NCI-H1048 (cell line): ENCODE measurements at places on chromosomes 7 and 10.
A peak's percentile ranks its signal among the peaks of the same experiment; 100 is the strongest.

- DNase-seq = no peak
Measured at GRCh38 chr10:129525401-129525801, 58.4 kb downstream of the MGMT start.

DNA sequence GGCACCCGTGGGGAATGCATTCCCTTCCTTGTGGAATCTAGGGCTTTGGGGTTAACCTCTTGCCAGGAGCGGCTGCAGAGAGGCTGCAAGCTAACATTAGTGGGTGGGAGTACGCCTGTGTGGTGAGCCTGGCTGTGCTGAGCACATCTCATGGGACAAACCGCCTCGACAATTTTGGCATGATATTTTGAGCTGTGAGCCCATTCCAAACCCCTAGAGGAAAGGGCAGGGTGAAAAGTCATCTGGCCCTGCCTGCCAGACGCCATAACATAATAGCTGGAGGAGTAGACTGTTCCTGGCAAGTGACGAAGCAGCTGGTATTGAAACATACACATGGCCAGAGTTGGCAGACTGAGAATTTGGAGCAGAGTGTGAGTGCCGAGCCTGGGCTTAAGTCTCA is 110.0 kb downstream of the TACC2 start:
- DNase-seq = no peak

- no peak for DNase-seq
Measured at GRCh38 chr7:3120513-3120912, 76.8 kb upstream of the CARD11 start.

GRCh38 chr10:3323865-3324498 is 151.4 kb upstream of the PITRM1 start:
- DNase-seq = no peak

GRCh38 chr7:28926871-28927597 is 31.1 kb downstream of the TRIL start:
- DNase-seq = peak; percentile 31

DNA sequence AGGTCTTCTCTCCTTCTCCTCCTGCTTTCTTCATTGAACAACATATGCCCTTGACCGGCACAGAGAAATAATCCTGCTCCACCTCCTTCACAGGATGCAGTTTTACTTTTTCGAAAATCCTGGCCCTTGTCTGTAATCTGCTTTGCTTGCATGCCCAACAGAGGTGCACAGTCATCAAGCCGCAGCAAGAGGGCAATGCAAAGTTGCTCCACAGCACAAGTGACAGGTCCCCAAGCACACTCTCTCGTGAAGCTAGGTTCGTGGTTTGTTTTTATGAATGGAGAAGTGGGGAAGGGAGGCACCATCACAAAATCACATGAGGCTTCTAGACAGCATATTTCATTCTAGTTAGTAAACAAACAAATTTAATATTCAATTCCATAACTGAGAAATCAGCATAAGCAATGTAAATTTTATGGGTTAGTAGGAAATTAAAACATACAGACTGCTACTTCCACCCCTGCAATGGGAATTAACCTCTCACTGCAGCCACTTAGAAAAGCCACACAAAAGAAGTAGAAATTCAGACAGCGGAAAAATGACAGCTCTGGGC is 178.8 kb downstream of the TPK1 start:
- no peak for DNase-seq

DNA sequence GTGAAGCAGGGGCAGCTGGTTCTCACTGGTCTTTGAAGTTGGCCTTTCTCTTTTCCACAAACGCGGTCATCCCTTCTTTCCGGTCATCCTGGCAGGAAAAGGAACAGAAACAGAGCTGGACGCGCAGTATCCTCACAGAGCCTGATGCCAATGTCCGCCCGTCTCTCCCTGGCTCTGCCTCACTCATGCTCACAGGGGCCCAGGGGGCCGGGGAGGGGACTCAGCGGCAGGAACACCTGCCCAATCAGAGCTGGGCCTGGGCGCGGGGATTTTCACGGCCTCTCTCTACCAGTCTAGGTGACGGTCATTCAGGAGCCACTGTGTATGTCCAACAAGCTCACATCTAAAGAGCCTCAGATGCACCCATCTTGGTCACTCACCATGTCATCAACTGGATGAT is 5.0 kb upstream of the FUOM start:
- DNase-seq = no peak

DNA sequence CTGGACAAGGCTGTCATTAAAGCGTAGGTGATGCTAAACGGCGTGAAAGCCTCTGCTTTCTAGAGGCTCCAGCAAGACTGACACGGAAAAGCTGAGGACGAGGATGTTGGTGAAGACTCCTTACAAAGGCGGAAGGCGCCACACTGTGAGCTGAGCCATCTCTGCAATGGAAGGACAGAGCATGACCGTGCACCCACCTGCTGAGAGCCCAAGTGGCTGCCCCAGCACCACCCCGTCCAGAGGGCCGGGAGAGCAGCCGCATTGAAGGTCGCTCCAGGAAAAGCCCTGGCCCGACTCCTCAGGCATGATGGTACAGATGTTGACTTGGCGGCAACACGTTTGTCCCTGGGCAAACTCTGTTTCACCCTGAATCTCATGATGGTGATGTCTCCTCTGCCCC is 492.7 kb downstream of the DNAJB6 start:
- no peak for DNase-seq

- no peak for DNase-seq
Measured at GRCh38 chr10:35335133-35336083, 901 bp upstream of the CCNY start.

GRCh38 chr10:92699518-92700381 is 10.0 kb downstream of the HHEX start:
- no peak for DNase-seq

DNA sequence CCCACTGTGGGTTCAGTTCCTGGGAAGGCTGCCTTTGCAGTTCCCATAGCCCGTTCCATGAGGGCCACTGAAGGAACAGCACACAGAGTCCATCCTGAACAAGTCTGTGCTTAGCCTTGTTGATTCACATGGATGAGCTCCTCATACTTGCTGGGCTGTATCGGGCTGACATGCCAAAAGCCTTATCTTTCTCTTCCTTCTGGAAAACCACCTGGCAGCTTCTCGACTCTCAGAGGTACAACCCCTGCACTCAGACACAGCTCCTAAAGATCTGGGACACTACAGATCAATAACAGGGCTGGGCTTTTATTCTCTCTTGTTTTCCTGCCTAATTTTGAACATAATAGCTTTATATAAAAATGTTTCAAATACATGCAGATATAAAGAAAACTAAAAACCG is 667.2 kb downstream of the SDK1 start:
- DNase-seq = no peak

DNA sequence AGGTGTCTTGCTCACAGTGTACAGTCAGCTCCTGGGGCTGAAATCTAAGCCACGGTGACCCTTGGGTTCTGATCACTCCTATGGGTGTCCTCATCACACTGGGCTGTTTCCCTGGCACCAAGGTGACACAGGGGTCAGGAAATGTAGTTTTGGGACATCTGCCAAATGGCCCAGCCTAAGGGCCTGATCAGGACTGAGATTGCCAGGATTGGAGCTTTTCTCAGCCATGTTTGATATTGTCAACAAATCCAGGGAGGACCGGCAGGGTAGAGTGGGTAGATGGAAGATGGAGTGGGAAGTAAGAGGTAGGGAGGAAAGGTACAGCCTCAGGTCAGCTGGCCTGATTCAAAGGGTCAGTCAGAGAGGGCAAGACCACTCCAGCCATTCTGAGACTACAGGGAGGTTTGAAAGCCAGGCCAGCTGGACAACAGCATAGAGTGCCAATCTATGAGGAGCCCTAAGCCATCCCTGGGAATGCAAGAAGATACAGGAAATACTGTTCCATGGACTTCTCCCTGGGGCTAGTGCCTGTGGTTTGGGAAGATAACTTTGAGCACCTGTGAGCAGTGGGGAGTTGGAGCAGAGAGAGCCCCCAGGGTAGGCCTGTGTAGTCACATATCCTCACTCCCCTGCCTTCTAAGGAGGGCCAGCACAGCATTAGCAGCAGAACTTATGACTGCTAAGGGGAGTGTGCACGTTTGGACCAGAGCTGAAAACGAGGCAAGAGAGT is 377.3 kb upstream of the ZMIZ1 start:
- DNase-seq = no peak

GRCh38 chr10:74058071-74058470 is 60.2 kb downstream of the VCL start:
- no peak for DNase-seq

- DNase-seq = no peak
Measured at GRCh38 chr7:116465125-116465524, 34.4 kb upstream of the CAV2 start.

GRCh38 chr7:44617225-44617890 is 10.9 kb downstream of the OGDH start:
- DNase-seq = no peak

DNA sequence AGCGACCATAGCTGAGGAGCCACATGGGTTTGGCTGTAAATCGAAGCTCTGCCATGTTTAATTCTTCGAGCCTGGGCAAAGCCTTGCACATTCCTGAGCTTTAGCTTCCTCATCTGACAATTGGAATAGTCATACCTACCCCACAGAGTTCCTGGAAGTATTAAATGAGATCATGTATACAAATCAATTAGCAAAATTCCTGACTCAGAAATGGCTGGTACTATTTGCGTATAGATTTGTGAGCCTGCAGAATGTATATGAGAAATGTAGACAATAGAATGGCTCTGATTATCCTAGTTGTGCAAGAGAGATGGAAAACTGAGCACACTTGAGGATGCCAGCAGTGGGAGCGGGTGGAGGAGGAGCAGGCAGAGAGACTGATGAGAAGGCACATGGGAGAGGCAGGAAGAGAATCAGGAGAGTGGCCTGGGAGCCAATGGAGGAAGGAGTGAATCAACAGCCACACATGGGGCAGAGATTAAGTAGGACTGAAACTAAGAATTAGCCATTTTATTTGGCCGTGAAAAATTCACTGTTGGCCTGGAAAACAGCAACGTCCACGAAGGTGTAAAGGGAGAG is 128.0 kb upstream of the C1GALT1 start:
- DNase-seq = no peak

- DNase-seq = no peak
Measured at GRCh38 chr10:46537309-46537708, 19.1 kb downstream of the GPRIN2 start.

GRCh38 chr7:78765943-78766729 is 687.3 kb downstream of the MAGI2 start:
- no peak for DNase-seq

DNA sequence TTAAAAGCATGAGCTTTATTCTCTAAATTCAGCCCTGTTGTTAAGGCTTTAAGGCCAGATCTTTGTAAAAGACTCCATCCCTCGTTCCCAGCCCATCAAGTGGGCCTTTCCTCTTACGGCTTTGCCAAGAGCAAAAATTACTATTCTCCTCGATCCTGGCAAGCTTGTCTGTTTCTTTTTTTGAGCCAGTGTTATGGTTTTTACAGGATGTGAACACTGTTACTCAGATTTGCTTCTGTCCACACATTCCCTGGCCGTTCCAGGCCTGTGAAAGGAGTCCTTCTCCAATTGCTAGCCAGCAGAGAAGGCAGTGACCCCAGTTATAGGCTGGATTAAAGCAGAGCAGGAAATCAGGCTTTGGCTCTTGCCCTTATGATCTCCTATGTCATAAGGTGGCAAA is 47.0 kb upstream of the EPC1 start:
- no peak for DNase-seq

- DNase-seq = no peak
Measured at GRCh38 chr7:111886233-111886632, 320.0 kb downstream of the DOCK4 start.

- peak; percentile 2 for DNase-seq
Measured at GRCh38 chr10:119445311-119445934, 97.1 kb downstream of the RGS10 start.

DNA sequence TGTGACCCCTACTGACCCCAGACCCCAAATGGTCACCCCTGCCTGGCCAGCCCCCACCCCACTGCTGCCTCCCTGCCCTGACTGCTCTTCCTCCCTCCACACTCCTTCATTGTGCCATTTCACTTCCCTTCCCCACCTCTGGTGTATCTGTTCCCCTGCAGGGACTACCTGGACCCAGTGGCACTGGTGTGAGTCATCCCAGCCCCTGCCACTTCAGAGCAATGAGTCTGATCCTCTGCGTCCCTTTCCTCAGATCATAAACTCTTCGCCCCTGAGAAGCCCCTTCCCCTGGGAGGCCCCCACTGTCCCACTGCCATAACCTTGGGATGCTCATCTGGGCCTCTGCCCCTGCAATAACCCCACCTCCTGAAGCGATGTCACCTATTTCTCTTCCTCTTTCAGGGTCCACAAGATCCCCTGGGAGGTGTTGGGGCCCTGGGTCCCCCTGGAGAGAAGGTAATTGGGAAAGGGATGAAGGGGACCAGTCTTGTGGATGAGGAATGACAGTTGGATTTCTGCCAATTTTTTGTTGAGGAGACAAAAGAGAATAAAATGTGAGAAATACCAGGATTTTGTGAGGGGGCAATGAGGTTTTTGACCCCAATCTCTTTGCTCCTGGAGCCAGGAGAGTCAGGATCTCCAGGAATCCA is 19.1 kb upstream of the VOPP1 start:
- no peak for DNase-seq

DNA sequence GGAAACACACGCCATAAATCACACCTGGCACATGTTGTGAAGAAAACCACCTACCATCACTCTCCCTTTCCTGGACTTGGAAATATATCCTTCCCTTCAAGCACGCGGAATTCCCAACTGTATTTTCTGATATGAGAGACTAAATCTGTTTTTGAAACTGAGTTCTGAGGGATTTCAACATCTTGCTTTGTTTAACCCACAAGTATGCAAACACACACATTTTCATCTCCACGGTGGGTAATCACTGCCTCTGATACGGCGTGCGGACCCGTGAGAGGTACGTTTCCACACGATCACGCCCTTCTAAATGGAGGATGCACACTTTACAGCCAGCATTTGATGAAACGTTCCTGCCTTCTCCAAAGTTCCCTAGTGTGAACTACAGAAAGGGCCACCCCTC is 83.4 kb downstream of the ZRANB1 start:
- no peak for DNase-seq

- DNase-seq = no peak
Measured at GRCh38 chr7:49327155-49327554, 402.8 kb downstream of the CDC14C start.

DNA sequence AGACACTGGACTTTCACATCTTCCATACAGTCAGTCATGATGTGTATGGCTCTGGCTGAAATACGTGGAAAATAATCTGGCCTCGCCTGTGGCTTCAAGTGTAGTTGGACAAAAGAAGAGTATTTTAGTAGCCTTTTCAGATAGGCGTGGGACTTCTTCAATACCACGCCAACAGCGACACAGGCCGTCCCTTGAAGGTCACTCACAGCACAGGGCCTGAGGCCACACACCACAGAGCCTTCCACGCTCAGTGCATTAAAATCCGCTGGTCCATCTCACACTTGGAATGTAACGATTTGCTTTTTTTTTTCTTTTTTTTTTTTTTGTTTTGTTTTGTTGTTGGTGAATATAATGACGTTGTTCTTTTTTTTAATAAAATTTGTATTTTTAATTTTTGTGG is 51.8 kb upstream of the SUN1 start:
- DNase-seq = no peak

DNA sequence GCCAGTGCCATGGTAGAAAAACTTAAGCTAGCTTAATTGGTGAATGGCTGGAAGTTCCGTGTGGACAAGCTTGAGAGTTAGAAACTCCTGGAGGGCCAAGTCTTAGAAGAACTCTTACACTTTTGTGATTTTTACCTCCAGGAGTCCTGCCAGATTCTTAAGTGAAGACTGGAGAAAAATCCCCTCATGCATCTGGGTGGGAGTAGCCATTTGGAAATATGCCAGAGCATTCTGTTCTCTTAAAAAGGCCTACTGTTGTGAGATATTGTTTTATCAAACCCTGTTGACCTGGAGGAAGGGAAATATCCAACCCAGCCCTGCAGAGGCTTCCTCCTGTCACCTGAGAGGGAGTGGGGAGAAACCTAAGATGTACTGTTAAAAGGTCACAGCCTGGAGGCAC is 17.6 kb upstream of the MCM10 start:
- no peak for DNase-seq
